ENCODE measurements at places on chromosomes 6 and 20.
A peak's percentile ranks its signal among the peaks of the same experiment; 100 is the strongest.

GRCh38 chr20:25047766-25048165, 10.2 kb downstream of the ACSS1 start:
- no peak for DNase-seq

- no peak for DNase-seq
Measured at GRCh38 chr6:169252505-169253189, 999 bp downstream of the THBS2 start.

DNA sequence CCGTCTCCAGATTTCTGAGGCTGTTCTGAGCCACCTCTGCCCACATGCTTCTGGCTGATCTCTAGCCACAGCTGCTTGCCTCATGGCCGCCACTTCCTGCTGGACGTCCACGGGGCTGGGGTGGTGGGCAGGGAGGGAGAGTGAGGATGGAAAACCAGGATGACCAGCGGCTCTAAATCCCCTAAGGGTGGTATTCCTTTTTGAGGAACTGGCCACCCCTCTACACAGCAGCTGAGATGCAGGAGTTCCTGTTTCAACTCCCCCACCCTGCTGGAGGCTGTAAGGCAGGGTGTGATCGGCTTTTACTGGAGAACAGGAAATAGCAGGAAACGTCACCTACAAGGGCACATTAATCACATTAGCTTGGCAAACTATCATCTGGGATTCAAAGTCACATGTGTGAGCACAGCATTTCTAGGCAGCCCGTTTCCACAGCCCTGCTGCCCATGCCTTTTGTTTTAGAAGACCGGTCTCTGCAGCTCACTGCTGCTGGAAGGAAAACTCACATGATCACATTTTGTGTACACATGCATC, 181.6 kb upstream of the ECI2 start:
- DNase-seq = no peak

GRCh38 chr20:36493801-36494114, 47.6 kb upstream of the MYL9 start:
- no peak for DNase-seq

DNA sequence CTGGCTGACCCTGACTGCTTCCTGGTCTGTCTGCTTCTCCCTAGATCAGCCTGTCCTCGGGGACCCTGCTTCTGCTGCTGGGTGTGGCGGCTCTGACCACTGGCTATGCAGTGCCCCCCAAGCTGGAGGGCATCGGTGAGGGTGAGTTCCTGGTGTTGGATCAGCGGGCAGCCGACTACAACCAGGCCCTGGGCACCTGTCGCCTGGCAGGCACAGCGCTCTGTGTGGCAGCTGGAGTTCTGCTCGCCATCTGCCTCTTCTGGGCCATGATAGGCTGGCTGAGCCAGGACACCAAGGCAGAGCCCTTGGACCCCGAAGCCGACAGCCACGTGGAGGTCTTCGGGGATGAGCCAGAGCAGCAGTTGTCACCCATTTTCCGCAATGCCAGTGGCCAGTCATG, 6.3 kb downstream of the NRSN2 start:
- DNase-seq = no peak

- DNase-seq = no peak
Measured at GRCh38 chr6:164856138-164856537, 453.3 kb downstream of the C6orf118 start.

DNA sequence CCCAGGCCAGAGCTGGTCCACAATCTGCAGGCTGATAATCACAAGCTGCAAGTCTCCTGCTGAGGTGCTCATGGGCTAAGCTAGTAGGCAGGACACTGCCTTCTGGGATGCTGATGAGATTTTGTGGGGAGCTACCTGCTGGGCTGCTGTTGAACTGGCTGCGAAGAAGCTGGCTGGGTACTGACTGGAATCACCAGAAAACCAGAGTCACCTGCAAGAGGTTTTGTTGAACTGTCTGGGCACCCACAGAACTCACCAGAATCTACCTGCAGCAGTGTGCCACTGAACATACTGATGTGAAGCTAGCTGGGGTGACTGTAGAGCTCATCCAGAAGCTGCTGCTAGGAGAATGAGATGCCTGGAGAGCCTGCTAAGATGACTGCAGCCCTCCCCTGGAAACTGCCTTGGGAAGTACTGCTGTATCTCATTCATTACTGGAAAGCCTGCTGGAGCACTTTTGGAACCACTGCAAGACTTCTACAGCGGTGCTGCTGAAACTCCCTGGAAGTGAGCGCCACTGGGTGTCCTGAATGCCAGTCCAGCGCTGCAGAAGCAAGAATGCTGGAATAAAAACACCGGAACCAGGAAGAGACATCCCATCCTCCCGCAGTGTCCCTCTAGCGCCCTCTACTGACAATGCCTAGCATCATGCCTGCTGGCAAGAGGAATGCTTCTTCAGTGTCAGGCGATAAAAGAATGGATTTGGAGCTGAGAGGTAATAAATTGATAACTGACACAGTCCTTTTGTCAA, 64.9 kb upstream of the ARHGAP18 start:
- no peak for DNase-seq

- DNase-seq = no peak
Measured at GRCh38 chr20:18103497-18103896, 34.2 kb upstream of the KAT14 start.

GRCh38 chr6:153852481-153852880, 186.6 kb upstream of the OPRM1 start:
- no peak for DNase-seq

DNA sequence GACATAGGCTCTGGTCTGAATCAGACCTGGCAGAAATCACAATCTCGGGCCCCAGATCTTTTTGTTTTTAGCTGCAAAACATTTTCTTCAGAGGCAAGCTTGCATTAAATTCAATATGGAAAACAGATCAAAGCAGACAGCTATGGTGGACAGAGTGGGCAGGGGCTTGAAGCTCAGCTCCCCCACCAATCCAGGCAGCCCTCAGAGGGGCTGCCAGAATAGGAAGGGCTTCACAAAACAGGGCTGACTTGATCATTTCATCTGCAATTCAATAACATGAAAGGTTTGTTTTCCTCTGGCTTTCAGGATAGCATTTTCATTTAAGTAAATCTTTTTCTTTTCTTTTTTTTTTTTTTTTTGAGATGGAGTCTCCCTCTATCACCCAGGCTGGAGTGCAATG, 49.2 kb upstream of the ALDH8A1 start:
- no peak for DNase-seq

- DNase-seq = no peak
Measured at GRCh38 chr6:83592770-83593394, 80.5 kb downstream of the PRSS35 start.

GRCh38 chr6:8940356-8940755, 505.0 kb upstream of the SLC35B3 start:
- DNase-seq = no peak

DNA sequence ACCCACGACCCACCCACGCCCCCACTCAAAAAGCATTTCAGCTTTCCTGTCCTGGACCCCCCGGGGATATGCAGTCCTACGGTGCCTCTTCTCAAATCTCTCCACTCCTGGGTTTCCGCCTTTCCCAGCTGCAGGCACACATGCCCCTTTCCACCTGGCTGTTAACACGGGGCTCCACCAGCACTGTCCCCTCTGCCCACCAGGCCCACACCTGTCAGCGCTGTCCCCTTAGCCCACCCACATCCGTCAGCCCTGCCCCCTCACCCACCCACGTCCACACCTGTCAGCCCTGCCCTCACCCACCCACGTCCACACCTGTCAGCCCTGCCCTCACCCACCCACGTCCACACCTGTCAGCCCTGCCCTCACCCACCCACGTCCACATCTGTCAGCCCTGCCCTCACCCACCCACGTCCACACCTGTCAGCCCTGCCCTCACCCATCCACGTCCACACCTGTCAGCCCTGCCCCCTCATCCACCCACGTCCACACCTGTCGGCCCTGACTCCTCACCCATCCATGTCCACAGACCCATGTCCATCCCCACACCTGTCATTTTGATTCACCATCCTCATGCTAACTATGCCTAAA, 11.6 kb downstream of the RNASET2 start:
- no peak for DNase-seq

DNA sequence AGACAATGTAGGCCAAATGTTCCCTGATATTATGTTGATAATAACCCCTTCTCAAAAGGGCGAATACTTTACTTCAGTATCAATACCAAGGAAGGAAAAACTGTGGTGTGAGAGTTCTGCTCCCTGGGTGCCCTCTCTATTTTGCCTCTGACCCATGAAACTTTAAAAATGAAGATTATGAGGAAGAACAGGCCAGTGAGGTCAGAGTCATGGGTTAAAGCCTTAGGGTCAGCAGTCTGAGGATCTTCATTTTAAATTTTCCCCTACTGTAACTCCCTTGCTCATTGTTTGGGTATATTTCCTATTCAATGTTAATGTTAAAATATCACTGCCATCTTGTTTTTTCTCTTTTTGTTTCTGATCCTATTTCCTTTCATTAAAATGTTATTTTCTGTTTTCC, 47.9 kb downstream of the PRKN start:
- no peak for DNase-seq

DNA sequence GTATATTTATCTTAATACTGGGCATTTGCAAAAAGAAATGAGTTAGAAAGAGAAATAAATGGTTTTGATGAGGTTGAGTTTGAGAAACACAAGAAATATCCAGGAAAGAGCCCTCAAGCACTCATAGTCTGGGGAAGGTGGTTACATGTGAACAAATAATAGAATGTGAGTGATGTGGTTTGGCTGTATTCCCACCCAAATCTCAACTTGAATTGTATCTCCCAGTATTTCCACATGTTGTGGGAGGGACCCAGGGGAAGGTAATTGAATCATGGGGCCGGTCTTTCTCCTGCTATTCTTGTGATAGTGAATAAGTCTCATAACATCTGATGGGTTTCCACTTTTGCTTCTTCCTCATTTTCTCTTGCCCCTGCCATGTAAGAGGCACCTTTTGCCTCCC, 334.1 kb downstream of the COL12A1 start:
- no peak for DNase-seq

DNA sequence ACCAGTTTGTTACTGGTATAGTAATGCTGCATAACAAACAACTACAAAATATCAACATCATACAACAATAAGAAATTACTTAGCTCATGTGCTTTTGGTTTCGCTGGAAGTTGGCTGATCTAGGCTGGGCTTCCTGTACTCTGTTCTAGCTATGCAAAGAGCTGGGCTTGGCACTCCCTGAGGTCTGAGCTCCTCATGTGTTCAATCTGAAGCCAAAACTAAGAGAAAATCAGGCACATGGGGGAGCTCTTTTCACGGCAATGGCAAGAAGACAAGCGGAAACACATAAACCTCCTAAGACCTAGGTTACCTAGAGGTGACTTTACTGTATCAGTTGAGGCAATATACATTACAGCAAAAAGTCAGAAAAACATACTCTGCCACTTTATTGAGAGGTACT, 574.2 kb downstream of the KHDRBS2 start:
- DNase-seq = no peak

DNA sequence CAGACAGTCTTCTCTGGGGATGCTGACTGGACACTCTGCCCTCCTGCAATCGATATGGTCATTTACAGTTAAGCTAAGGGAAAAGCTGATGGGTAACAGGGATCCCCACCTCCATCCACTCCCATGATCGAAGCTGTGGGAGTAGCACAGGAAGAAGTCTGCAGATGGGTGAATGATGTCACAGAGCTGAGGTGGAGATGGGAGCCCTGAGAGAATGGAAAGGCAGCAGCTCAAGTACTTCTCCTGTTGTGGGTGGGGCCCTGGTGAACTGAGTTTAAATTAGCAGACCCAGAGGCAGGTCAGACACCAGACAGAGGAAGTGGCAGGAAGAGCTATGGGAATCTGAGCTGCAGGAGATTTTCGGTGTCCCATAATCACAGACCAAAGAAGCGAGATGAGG, 29.0 kb downstream of the HDGFL1 start:
- DNase-seq = no peak

GRCh38 chr6:137271245-137272183, 52.3 kb upstream of the IFNGR1 start:
- DNase-seq = no peak

GRCh38 chr6:20202324-20202658, 10.0 kb downstream of the MBOAT1 start:
- DNase-seq = no peak

DNA sequence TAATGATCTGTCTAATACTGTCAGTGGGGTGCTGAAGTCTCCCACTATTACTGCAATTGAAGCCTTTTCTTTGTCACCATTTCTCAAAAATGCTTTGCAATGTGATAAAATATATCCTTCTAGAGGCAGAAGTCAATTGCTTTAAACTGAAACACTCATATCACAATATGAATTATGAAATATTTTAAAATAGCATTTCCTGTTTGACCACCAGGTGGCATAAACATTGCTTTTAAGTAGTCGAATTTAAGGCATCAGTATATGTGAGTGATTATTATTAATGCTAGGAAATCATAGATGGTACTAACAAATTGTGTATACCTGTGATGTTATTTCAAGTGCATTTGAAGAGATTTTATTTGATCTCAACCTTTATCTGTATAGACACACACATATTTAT, 87.5 kb downstream of the MEI4 start:
- no peak for DNase-seq

DNA sequence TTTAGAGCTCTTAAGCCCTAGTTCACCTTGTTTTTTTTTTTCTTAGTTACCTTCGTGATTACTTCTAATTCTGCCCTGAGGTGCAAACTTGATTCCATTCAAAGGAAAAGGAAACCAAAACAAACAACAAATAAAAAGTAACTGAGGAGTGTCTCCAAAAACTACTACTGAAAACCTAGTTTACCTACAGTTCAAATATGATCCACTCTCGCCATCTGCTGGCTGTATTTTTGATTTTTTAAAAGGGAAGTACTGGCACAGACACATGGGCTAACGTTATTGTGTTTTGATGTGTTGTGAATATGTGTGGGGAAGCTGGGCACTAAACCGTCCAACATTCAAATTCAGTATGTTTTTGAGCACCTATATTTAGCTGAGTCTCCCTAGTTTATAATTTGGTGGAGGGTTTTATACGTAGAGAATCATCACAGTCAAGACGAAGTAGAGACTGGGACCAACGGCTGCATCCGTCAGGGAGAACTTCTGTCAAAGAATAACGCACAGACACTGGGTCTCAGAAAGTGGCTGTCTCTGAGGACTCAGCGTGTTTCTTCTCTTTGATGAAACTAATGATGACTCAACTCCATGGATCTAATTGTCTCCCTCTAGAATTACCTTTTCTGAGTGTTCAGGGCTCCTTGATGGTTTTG, 373.5 kb upstream of the BTBD3 start:
- DNase-seq = no peak

GRCh38 chr20:62587757-62588402, 54.4 kb upstream of the SLCO4A1 start:
- no peak for DNase-seq

- peak; percentile 39 for DNase-seq
Measured at GRCh38 chr6:154156135-154156896, 117.3 kb downstream of the OPRM1 start.
